ENCODE measurements at places on chromosomes 7 and 10.

DNA sequence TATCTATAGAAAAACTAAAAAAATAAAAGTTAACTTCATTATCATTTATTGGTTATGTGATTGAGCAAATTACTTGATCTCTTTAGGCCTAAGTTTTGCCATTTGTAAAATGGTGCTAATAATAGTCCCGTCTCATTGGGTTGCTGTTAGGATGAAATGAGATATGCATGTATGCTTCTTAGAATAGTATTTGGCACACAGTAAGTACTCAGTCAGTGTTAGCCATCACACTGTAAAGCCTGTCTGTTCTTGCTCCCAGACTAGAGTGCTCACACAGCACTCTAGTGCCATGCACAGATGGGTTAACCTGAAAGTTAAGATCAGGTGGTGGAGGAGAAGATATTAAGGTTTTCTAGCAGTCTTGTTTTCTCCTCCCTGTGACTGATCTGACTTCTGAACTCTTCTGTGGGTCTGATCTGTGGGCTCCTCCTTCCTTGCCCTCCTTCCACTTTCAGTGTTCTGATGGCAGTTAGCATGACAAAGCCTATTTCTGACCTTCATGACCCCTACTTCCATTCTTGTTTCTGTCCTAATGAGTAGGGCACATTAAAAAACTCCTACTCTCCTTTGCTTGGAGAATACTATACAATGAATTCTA, 167.5 kb downstream of the RNLS start:
- no peak for DNase-seq

- no peak for DNase-seq
These were observed 9.3 kb upstream of the SPOCK2 start for GRCh38 chr10:72097448-72098300.

DNA sequence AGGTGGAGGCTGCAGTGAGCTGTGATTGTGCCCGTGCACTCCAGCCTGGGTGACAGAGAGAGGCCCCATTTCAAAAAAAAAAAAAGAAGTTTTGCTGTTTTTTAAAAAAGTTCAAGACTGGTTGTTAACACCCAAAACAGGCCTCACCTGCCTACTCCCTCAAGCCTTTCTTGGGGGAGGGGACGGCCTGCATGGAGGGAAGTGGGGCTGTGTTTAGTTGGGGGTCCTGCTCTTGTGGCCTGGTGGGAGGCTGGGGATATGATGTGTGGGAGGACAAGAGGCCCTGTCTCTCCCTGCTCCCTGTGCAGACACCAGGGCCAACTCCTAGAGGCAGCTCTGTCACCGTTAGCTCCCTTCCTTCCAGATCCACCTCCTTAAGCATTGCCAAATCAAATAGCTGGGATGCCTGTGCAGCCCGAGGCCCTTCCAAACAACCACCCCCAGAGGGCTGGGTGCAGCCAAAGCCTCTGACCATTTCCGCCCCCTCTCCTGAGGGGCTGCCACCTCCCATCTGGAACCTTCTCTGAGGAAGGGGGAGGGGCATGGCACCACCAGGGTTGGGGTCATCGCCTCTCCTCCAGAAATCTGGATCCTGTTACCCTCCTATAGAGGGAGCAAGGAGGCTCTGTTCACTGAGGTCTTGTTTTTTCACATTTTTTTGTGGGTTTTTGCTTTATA, 32.9 kb upstream of the ANKRD2 start:
- DNase-seq, result no peak

GRCh38 chr7:21605008-21605585, 62.3 kb downstream of the DNAH11 start:
- no peak for DNase-seq

- DNase-seq, result no peak
These were observed at the start of gene FAM131B for GRCh38 chr7:143362131-143363015. Gene FAM131B, minus strand, starts transcription at chr7:143362713. Its CDS starts 110 bp downstream, at chr7:143362603.

GRCh38 chr10:10032991-10033390, 984.7 kb upstream of the CELF2 start:
- no peak for DNase-seq

DNA sequence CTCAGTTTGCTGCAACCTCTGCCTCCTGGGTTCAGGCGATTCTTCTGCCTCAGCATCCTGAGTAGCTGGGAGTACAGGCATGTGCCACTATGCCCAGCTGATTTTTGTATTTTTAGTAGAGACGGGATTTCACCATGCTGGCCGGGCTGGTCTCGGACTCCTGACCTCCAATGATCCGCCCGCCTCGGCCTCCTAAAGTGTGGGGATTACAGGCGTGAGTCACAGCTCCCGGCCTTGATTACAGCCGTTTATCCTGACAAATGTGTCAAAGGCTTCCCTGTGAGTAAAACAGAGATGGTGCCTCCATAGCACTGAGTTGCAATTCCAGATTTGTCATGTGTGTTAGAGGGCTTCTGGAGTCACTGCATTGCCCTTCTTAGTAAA, 273.7 kb downstream of the CCDC3 start:
- DNase-seq, result no peak

GRCh38 chr7:120431016-120431415, 158.0 kb downstream of the KCND2 start:
- no peak for DNase-seq

- DNase-seq, result no peak
These were observed 377.4 kb downstream of the HTR7 start for GRCh38 chr10:90480466-90480865.

GRCh38 chr10:3429676-3430075, 257.1 kb upstream of the PITRM1 start:
- no peak for DNase-seq

GRCh38 chr7:116653204-116653603, 18.8 kb upstream of the MET start:
- no peak for DNase-seq

DNA sequence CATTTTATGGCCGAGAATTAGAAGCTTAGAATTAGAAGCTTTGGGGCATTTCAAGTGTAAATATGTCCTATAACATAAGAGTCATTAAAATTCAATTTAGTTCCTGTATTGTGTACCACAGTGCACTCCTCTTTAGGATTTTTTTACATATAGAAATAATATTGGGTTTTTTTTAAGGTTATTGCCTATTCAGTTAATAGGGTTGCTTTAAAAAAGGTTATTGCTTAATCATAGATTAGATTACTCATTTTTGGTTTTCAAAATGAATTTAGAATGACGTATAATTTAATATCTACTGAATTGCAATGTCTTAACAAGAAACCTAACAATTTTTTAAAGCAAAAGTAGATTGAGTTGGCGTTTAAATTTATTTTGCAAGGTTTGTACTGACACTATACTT, 34.1 kb downstream of the NOC3L start:
- DNase-seq, result no peak

DNA sequence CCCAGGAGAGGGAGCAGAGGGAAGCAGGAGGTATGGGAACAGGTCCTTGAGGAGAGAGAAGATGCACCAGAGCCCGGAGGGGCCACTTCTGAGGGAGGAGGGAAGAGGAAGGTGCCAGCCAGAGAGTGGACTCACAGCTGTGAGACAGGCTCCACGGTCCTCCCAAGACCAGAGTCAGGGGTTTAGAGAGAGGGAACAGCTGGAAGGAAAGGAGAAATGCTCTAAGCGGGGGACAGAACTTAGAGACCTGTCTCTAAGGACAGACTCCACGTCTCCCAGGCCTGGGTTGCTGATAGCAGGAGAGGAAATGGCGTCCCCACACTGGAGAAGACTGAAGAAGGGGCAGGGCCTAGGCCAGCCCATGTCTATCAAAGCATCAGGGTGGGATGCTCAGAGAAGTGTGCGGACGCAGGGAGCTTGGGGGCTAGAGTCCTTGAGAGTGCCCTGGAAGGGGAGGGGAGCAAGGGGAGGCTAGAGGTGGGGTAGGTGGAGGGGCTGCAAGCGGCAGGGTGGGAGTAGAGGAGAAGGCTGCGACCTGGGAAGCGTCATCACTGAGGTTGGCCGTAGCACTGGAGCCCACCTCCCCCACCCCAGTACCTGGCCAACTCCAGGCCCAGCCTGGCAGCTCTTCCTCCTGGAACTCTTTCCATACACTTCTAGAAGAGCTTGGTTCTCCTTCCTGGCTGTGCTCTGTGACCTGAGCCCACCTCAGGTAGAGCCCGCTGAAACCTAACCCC, 25.6 kb upstream of the GRID1 start:
- DNase-seq, result no peak

DNA sequence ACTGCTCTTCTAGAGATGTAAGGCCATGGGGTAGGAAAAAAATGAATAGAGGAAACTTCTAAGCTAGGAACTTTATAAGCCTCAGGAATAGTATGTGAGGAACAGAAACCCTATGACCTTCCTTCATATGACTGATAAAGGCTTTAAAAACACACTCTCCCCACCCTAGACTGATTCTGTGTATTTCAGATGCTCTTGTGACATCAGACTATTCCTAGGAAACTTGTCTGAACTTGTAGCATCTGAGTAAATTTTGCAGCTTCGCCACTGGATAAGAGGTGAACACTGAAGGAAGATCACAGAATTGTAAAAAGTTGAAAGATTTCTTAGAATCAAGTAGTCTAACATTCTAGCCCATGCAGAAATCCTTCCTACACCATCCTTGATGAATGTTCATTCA, 31.0 kb upstream of the CBLL1 start:
- no peak for DNase-seq

DNA sequence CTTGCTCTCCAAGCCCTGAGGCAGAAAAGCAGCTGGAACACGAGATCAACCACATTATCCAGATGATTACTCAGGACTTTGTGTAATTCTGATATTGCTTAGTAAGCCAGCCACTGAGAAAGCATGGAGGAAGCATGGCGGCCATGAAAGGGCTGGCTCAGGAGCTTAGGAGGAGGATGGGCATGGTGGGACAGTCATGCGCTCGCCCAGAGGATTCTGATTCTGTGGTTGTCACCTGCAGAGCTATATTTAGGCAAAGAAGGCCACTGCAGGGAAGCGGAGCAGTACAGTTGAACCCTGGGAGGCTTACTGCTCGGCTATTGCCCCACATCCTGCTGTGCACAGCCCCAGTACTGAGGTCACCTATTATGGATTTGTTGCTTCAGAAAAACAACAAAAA, 128.8 kb upstream of the DNAJB12 start:
- DNase-seq, result peak; percentile 66

- no peak for DNase-seq
These were observed 31.8 kb upstream of the SFTPD start for GRCh38 chr10:79980711-79981110.

GRCh38 chr10:13632884-13633440, 46.2 kb downstream of the PRPF18 start:
- DNase-seq, result no peak

- no peak for DNase-seq
These were observed 5.2 kb upstream of the YAE1 start for GRCh38 chr7:39560997-39561396.

DNA sequence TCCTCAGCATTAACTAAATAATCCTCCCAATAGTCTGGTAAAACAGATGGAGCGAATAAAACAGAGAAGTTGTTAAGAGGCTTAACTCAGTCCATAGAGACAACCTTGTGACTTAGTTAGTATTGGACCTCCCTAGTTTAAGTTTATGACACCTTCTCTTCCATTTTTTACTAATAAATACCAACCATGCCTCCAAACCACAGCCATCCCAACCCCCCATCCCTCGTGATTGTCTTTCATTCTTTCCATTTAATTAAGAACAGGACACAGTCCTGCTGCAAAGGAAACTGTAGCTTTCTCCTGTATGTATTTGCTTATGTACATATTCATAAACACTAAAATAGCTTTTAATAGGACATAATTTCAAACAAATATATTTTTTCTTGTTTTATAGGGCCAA, 238.2 kb downstream of the SEMA3D start:
- DNase-seq, result no peak

DNA sequence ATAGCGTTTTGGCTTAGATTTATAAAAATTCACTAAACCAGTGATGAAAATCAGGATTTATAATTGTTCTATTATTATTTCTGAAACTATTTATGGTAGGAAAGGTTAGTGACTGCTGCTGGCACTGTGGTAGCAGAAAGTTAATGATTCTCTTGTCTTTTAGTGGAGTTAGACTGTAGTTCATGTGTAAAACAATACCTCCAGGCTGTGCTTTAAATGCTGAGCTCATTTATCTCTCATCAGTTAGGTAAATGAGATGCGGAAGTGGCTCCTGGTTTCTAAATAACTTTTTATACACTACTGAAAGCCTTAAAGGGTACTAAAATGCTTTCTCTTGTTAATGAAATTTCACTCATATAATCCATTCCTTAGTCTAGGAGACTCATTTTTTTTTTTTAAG, 326.8 kb upstream of the POT1 start:
- no peak for DNase-seq

GRCh38 chr10:6936931-6937330, 356.9 kb upstream of the PRKCQ start:
- DNase-seq, result no peak

GRCh38 chr7:38185395-38186307, 7.6 kb downstream of the STARD3NL start:
- DNase-seq, result no peak

DNA sequence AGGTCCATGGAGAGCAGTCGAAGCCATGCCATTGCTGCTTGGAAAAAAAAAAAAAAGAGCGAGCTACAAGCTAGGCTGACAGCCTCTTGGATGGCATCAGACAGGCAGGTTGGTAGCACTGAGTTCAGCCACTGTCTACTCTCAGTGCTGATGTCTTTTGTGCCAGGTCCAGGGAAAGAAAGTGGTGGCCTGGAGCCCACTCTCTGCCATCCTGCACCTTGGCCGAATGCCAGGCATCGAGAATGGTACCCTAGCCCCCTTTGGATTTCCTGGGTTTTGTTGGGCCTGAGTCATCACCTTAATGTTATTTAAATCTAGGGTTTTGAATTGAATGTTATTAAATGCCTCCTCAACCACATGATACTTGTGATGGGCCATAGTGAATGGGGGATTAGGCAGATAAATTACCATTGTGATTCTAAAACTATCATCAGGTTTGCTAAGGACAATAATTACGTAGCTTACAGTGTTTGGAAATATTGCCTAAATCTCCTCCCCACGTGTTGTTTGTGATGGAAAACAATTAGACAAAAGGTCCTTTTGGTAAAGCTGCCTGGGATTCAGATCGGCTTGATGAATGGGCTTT, 195.7 kb upstream of the GPR26 start:
- DNase-seq, result no peak

GRCh38 chr10:15571575-15571974, 148.1 kb downstream of the ITGA8 start:
- DNase-seq, result no peak

DNA sequence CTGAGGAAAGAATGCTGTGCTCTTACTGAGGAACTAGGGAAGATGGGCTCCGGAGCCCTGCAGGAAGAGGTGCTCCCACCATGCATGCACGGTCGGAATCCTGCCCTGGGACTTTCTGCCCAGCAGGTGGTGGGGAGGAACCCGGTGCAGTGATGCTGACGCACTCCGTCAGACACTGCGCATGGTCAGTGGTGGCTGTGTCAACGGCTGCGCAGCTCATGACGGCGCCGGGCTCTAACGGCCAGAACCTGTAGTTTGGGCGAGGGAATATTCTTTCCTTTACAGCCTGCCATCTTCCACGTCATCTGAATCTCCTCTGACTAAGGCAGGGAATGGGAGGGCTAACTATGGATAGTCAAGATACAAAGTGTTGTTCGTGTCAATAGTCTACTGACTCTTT, 189.2 kb upstream of the MGMT start:
- no peak for DNase-seq

- DNase-seq, result no peak
These were observed 10.6 kb upstream of the DNMBP start for GRCh38 chr10:100020142-100020885.
